ENCODE measurements at places on chromosomes 6 and 20.

GRCh38 chr6:66190858-66191257, 483.8 kb upstream of the EYS start:
- peak; percentile 2 for DNase-seq

- no peak for DNase-seq
Measured at GRCh38 chr20:19860737-19861136, 102.7 kb downstream of the RIN2 start.

- no peak for DNase-seq
Measured at GRCh38 chr20:31515072-31515774, 981 bp downstream of the HM13 start.

- no peak for DNase-seq
Measured at GRCh38 chr20:51902933-51903332, 100.6 kb upstream of the SALL4 start.

DNA sequence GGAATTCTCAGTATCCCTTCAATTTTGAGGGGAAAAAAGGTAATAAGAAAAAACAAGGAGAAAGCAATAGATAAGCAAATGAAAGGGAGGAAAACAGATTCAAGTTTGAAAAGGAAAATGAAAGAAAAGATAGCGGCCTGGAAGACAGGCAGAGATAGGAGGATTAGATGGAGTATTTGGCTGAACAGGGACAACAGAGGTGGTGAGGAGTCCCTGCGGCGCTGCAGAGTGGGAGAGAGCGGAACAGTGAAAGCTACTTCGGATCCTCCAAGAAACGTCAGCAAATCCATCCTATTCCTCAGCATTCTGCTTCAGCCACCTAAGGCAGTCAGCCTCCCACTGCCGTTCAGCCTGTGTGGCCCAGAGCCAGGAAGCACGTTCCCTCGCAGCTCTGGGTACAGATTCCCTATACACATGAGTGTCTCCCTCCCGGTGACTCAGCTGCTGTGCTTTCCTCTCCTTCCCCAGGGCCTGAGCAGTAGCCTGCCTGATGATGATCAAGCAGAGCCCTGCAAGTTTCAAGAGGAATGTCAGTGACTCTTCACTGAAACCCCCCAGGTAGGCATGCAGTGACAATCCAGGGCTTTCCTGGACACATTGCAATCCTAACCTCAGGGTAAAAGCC, 43.4 kb upstream of the CDYL start:
- no peak for DNase-seq

DNA sequence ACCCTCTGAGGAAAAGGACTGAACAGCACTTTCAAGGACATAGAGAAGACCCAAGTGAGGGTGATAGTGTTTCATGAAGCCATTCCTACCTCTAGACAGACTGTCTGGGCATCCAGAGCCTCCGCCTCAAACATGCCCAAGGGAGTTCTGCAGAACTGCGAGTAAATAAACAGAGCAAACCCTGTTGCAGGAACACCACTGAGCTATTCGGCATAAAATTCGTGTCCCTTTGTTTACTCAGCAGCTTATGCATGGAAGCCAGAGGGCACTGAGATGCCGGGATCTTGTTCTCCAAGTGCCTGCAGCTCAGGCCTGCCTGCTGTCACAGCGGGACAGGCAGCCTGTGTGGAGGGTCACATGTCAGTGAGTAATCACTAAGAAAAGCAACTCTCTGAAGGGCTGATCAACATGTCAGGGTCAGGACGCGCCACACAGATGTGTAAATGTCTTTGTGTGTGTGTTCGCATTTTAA, 164.9 kb upstream of the HEY2 start:
- peak; percentile 76 for DNase-seq

DNA sequence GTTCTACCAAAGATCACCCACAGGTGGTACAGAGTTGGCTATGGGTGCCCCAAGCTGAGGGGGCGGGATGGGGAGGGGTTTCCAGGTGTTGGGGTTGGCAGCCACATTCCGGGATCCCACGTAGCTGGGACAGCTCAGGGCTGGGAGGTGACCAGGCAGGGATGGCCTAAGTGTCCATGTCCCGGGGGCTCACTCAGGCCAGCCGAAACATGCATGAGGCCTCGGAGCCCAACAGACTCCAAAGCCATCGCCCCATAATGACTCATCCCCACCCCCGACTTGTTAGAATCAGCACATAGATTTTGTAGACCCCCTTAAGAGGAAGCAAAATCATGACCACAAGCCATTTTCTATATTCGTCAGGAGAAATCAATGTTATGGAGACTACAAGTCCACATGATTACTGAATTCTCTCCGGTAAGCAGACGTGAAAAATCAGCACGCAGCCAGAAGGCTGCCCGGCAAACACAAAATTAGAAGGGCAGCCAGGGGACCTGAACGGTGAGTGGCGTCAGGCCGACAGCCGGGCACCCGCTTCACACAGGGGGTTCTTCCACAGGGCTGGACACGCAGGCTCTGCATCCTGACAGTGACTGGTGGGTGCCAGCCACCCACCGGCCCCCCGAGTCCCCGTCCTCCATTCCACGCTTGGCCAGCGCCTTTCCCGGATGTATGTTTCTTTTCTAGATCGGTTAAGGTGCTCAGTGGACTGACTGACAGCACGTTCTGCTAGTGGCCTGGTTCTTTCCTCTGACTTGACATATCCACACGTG, 81.2 kb downstream of the RAMACL start:
- DNase-seq, result no peak

GRCh38 chr6:24330137-24330732, 27.6 kb downstream of the DCDC2 start:
- peak; percentile 57 for DNase-seq

DNA sequence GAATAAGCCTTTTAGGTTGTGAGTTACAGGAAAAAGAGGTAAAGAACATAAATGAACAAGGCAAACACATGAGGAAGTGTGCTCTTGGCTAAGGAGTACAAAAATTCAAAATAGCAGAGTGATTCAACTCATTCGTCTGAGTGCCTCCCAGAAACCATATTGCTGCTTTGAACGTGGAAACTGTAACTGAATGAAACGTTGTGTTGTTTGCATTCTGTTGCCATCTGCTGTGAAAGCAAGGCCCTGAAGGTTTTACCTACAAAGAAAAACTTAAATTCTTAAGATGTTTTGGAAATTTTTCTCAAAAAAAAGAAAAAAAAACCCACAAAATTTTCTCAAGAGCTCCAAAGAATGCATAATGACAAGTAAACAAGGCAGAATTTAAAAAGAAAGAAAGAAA, 375.4 kb upstream of the HS3ST5 start:
- DNase-seq, result no peak

GRCh38 chr6:148082044-148082443, 260.6 kb upstream of the SASH1 start:
- no peak for DNase-seq

DNA sequence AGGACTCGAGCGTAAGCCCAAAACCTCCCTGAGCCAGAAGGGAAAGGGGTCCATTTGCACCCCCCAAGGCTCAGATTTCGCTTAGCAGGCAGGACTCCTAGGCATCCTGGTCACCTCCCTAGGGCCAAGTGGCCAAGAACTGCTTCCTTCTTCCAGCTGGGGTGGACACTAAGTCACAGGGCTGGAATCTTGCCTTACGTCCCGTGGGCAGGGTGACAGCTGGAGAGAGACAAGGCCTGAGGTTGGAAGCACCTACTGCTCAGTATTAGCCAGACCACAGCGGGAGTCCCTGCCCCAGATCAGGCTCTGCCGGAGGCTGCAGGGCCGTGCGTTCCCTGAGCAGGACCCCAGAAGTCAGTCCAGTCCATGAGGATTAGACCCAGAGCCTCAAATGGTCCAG, 19.7 kb downstream of the LAMA5 start:
- no peak for DNase-seq

- no peak for DNase-seq
Measured at GRCh38 chr6:157402996-157403685, 22.2 kb downstream of the ZDHHC14 start.

- DNase-seq, result no peak
Measured at GRCh38 chr6:20775981-20776380, 241.7 kb downstream of the CDKAL1 start.

DNA sequence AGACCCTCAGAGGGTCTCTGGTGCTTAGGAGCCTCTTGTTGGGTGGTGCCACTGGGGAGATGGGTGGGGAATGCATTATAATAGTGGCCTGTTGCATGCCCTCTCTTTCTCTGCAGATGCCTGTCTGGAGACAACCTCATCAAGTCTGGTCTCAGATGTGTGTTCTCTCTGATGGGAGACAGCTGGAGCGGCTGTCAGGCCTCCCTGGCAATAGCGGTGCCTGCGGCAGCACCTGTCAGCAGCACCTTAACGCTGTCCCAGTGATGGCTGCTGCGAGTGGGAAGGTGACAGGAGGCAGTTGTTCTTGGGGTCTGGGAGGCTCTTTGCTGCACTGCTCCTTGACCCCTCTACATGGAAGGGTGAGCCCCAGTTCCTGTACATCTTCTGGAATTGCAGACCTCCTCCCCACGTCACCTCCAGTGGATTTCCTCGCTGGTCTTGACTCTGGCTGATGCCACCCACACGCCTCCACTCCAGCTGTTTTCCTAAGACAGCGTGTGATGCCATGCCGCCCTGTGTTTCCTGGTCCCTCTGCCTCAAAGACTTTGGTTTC, 63.3 kb upstream of the BLCAP start:
- no peak for DNase-seq

GRCh38 chr6:169019727-169020491, 233.7 kb downstream of the THBS2 start:
- DNase-seq, result no peak

DNA sequence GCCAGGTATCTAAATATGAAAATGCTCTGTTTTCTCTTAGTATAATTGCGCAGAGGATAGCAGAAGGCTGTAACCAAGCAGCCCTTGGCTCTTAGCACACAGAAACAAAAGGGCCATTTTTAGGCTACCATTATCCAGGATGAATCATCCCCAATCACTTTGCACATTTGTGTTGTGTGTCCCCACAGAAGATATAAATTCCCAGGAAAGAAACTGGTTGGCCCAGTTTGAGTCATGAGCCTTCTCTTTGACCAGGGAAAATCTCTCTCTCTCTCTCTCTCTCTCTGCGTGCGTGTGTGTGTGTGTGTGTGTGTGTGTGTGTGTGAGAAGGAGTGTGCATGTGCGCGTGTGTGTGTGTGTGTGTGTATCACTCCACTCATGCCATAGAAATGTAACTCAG, 178.5 kb downstream of the FRK start:
- DNase-seq, result no peak

- DNase-seq, result no peak
Measured at GRCh38 chr6:4355241-4355640, 219.9 kb upstream of the ECI2 start.

DNA sequence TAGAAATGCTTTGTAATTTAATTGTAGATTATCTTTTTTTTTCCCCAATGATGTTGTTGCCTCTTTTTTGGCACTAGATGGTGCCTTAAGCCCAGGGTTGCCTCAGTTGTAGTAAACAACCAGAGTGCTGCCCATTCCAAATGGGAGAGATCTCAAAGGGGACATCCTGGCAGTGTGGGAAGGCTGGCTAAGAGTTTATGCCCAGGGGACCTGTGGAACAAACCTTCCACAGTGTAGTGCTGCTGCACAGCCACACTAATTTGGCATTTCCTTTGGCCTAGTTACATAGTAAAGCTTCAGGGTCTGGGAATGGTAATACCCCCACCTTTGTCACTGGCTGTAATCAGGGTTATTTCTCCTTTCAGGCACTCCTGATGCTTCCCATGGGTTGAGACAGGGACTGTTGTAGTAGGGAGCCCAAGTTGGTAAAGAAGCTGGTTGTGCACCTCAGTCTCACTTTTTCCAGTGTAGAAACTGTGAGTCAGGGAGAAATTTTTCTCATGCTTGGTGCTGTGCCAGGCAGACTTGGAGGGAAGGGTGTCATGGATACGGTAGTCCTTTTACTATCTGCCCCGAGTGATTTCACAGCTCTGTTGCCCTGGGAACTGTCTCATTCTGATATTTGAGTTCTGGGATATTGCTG, 177.8 kb upstream of the ECI2 start:
- no peak for DNase-seq

GRCh38 chr6:47729019-47729418, 30.6 kb downstream of the ADGRF4 start:
- no peak for DNase-seq

GRCh38 chr6:157068691-157069324, 254.5 kb downstream of the TMEM242 start:
- DNase-seq, result no peak

GRCh38 chr6:18187701-18188100, 32.5 kb downstream of the KDM1B start:
- no peak for DNase-seq

DNA sequence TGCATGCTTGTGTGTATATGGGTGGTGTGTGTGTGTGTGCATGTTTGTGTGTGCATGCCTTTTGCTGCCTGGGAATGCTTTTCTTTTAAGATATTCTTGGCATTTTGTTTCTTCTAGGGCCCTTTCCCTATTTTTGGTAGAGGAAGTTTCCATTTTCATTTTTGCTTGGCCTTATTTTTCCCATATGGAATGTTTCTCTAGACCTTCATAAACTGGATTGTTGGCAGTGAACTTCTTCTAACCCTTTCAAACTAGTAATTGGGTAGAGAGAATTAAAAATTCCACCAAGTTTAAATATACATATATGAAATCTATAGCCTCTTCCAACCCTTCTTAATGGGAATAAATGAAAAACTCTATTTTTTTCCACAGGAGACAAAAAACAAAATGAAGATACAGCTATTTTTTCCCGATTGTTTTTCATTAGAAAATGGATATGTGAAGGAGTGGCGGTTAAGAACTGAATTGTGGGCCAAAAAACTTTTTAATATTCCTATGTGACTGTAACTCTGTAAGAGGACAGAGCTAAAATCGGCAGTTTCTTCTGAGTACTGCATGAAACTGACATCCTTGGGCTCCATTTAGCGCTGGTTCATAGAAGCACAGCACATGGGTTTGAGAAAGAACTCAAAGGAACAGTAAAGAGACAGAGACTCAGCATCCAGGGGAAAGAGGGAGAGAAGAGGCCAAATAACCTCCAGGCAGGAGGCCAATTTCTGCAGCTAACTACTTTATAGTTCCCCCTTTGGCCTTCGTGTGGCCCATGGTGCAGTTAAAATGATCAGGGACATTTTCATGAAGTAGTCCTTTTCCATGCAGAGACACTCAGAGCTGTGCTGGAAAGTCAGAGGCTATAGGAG, 102.1 kb downstream of the TMEM170B start:
- DNase-seq, result no peak

GRCh38 chr20:13336308-13337089, 115.4 kb downstream of the ISM1 start:
- no peak for DNase-seq

- DNase-seq, result no peak
Measured at GRCh38 chr20:18728165-18728869, 85.3 kb upstream of the SCP2D1 start.

DNA sequence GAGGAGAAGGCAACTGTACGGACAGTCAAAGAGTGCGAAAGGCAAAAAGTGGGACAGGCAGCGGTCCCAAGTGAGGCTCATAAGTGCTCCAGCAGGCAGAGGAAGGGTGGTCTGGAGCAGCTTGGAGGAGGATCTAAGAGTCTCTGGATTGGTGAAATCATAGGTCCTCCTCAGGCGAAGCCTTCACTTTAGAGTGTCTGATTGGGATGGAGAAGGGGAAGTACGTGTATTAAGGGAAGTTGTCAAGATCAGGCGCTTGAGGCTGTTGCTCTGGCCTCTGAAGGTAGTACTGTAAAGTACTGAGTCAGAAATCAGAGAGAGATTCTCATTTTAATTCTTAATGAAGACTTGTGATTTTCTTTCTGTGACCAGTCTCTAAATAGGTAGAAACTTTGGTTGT, 185.6 kb downstream of the KIF16B start:
- DNase-seq, result no peak

- no peak for DNase-seq
Measured at GRCh38 chr6:160895562-160895961, 96.0 kb upstream of the MAP3K4 start.
